ENCODE measurements at places on chromosomes 11 and 22.

GRCh38 chr11:849951-850774, 7.5 kb downstream of the TSPAN4 start:
- no peak for DNase-seq

DNA sequence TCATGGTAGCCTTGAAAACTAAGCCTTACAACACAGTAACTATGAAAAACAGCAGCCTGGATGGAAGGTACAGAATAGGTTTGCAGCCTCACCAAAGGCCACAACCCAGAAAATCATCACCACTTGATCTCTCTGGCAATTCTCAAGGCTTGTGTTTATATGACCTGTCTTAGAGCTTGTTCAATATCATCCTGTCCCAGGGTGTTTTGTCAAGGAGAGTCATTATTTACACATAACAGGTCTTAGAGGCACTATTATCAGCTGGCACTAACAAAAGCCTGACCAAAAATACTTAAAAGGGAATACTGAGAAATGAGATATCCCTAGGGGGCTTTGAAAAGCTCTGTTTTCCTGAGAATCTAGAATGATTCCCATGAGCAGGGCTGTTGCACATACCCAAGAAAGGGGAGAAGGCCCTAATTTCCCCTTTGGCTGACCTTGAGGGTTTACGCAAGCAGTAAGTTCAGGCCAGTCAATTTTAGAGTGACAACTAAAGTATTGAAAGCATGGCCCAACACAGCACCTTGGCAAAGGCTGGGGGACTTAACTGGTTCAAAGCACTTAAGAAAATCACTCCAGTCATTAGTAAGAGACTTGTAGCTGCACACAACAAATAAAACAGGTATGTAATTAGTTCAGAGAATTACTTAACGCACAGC, 7.9 kb downstream of the SC5D start:
- no peak for DNase-seq

- DNase-seq: no peak
These were observed 50.6 kb upstream of the APOA1 start for GRCh38 chr11:116888024-116888423.

GRCh38 chr22:45231293-45231692, 9.4 kb downstream of the KIAA0930 start:
- DNase-seq: no peak

DNA sequence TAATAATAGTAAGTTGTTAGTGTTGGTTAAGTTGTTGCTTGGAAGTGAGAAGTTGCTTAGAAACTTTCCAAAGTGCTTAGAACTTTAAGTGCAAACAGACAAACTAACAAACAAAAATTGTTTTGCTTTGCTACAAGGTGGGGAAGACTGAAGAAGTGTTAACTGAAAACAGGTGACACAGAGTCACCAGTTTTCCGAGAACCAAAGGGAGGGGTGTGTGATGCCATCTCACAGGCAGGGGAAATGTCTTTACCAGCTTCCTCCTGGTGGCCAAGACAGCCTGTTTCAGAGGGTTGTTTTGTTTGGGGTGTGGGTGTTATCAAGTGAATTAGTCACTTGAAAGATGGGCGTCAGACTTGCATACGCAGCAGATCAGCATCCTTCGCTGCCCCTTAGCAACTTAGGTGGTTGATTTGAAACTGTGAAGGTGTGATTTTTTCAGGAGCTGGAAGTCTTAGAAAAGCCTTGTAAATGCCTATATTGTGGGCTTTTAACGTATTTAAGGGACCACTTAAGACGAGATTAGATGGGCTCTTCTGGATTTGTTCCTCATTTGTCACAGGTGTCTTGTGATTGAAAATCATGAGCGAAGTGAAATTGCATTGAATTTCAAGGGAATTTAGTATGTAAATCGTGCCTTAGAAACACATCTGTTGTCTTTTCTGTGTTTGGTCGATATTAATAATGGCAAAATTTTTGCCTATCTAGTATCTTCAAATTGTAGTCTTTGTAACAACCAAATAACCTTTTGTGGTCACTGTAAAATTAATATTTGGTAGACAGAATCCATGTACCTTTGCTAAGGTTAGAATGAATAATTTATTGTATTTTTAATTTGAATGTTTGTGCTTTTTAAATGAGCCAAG, 2.7 kb downstream of the NEAT1 start:
- DNase-seq: no peak

DNA sequence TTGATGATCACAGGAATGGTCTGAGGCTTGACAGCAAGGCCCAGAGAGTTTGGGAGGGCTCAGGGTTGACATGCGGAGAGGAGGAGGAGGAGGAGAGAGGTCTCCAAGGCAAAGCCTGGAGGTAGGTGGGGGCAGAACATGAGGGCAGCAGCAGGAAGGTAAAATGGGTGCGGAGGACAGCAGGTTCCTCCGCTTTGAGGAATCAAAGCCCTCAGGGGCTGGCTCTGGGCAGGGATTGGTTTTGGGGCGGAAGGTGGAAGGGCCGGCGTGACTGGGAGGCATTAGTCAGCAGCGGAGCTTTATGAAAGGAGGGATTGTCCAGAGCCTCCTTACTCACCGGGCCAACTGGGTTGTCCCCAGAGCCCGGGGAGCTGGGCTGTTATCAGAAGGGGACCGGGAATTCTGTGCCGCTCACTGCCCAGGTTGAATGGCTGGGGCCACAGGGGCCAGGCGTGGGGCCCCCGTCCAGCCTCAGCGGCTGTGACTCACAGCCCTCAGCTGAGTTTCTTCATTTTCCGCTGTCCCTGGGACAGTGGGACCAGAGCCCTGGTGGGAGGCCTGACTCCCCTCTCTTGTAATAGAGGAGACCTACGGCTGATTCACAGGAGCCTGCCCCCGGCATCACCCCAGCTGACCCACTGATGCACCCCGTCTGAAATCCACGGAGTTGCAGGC, 36.2 kb downstream of the LIF start:
- DNase-seq: peak; percentile 25

DNA sequence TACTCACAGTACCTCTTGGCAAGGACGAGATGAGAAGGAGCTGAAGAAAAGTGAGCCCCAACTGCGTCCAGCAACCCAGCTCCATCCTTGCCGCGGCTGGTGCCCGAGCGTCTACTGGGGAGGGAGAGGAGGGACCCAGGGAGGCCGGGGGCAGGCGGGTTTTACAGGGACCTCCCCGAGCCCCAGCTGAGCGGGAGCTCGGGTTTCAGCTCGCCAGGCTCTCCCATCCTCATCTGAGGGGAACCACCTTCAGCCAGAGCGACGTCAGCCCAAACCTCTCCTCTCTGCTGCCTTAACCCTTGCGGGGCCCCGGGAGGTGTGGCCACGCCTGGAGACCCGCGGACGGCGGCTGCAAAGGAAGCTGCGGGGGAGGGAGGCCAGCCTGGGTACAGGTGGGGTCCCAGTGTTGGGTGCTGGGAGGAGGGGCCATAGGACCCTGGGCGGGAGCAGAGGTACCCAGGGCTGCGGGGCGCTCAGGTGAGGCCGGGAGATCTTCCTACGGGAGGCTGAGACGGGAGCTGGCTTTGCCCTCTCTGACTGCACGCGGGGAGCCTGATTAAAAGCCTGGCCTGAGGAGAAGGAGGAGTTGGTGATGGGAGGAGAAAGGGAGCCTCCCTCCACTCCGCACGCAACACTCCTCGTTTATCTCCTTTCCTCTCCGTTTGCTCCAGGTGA, at the start of gene PAMR1:
PAMR1 (minus strand) TSS at position 116 of the 675 bp plus-strand sequence; CDS start at position 85, 31 bp downstream.
- peak; percentile 42 for DNase-seq
